ENCODE measurements at places on chromosomes 12 and 14. TPM values are rescaled to one million over a fixed set of nuclear protein-coding genes. Genes with fewer than 3 reads are reported as not detected.
A peak's percentile ranks its signal among the peaks of the same experiment; 100 is the strongest.

GRCh38 chr12:98698603-98699463 is 53.7 kb downstream of the APAF1 start:
- DNase-seq, result peak; percentile 21
- no peak overlapping the region for H3K4me3 ChIP-seq
- peaks cover 65% of the 10 kb centered on the region for H3K36me3 ChIP-seq
- H3K27me3 ChIP-seq, result no peaks in the 10 kb centered on the region

DNA sequence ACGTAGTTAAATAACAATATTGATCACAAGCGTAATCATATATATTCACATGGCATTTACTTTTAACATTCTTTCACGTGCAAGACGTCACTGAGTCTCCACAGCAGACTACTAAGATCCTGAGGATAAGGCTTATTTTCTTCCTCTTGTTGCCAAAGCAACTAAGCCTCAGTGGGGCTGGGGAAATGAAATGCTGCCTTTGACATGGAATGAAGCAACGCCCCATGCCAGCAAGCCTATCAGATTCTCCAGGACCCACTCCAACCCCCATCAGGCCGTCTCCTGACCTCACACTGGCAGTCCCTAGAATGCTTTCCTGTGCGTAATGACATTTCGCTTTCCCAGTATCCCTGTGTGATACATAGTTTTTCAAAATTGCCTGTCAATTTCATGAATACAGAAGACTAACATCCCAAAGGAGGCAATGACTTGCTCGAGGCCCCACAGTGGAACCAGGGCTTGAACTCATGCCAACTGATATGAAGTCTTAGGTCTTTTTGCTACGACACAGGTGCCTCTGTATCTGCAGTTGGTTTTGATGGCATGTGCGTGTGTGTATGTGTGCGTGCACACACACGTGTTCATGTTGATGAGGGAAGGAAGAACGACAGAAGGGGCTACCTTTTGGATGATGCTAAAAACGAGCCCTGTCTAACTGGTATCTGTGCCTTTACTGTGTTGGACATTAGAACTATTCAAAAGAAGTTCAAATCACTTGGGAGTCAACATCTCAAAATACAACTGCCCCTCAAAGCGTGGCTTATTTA is 239.1 kb downstream of the VRK1 start:
- H3K27me3 ChIP-seq, result peaks cover 42% of the 10 kb centered on the region
- H3K27ac ChIP-seq, result no peak overlapping the region
- no peak overlapping the region for H3K4me3 ChIP-seq
- no peaks in the 10 kb centered on the region for H3K4me1 ChIP-seq
- H3K36me3 ChIP-seq, result no peaks in the 10 kb centered on the region
- DNase-seq, result no peak

DNA sequence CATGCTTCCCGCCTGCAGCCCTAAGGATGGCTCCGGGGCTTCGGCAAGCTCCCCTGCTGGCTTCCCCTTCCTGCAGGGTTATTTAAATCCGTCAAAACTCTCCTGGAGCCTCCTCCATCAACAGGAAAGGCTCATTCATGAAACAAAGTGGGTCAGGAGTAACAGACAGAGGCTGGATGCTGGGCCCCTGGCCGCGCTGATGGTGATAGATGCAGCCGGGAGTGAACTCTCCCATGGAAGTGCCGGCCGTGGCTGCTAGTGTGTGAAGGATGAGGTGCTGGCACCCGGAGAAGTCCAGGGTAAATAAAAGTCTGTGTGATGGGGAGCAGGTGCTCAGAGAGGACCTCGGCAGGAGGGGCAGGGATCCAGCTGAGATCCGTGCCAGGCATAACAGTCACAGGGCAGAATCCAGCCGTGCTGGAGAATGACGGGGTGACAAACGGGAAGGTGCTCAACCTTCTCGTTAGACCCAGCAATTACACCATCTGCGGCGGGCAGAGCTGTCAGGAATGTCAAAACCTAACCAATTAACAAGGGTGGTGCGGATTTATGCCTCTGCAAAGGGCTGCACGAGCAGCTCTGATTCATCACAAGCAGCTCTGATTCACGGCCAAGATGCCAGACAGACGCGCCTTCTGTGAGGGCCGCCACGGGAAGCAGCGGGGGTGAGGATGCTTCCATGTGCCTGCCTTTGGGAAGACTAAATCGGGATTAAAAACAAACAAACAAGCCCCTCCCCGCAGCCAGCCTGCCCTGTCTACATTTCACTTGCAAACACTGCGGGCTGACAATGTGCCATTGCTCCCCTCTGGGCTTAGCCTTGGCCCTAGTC is 55.6 kb downstream of the SYNE3 start:
- H3K4me3 ChIP-seq, result no peak overlapping the region
- DNase-seq, result no peak
- H3K36me3 ChIP-seq, result peaks cover 86% of the 10 kb centered on the region
- H3K4me1 ChIP-seq, result no peaks in the 10 kb centered on the region
- no peaks in the 10 kb centered on the region for H3K27me3 ChIP-seq
- H3K27ac ChIP-seq, result no peak overlapping the region

- no peaks in the 10 kb centered on the region for H3K27me3 ChIP-seq
- H3K4me3 ChIP-seq, result no peak overlapping the region
- H3K27ac ChIP-seq, result no peak overlapping the region
- no peaks in the 10 kb centered on the region for H3K36me3 ChIP-seq
- no peak for DNase-seq
Measured at GRCh38 chr12:99067171-99067785, 422.2 kb downstream of the APAF1 start.

DNA sequence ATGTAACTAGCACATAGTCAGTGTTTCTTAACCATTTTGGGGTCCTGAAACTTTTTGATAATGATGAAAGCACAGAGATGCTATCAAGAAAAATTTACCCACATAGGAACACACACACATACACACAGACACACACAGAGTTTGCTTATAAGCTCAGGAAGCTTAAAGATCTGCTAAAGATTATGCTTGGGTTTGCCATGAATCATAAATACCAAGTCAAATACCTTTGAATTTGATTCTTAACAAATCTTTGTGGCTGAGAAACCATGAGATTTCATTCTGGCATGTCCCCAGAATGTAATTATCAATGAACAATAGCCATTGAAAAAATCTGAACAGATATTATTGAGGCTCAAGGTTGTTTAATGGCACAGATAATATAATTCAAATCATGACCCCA is 89.2 kb downstream of the NTS start:
- no peak overlapping the region for H3K4me3 ChIP-seq
- no peak for DNase-seq
- H3K4me1 ChIP-seq, result no peaks in the 10 kb centered on the region

- H3K4me3 ChIP-seq, result no peak overlapping the region
- no peaks in the 10 kb centered on the region for H3K27me3 ChIP-seq
- H3K4me1 ChIP-seq, result no peaks in the 10 kb centered on the region
- DNase-seq, result no peak
Measured at GRCh38 chr12:127711108-127711507, 555.9 kb upstream of the TMEM132C start.

- H3K27me3 ChIP-seq, result no peaks in the 10 kb centered on the region
- H3K4me3 ChIP-seq, result no peak overlapping the region
- no peaks in the 10 kb centered on the region for H3K36me3 ChIP-seq
- peak; percentile 89 for DNase-seq
Measured at GRCh38 chr14:89000007-89000942, 175.8 kb downstream of the TTC8 start.

DNA sequence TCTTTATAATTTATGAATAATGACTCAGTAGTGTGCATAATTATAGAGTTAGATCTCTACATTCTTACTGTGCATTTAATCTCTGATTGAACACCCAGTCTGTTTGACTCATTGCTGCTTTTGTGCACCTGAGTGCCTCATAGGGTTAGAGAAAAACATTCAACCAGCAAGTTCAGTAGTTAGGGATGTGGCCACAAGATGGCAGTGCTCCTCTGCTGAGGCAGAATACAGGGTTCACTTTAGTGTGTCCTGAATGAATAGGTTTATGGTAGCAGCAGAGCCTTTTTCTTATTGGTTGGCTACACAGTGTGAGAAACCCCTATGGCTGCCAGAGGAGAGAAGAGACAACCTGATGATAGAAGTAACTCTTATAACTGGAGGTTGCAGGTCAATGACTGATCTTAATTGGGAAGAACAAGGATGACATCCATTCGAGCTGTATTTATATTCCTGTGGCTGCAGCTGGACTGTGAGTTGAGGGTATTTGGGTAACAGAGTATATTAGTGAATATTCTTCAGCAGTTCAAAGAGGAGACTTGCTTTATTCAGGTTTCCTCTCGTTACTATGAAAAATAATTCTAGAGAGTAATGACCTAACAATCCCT is 194.9 kb upstream of the OR4E1 start:
- H3K27ac ChIP-seq, result no peak overlapping the region
- H3K36me3 ChIP-seq, result no peaks in the 10 kb centered on the region
- no peaks in the 10 kb centered on the region for H3K27me3 ChIP-seq

- peak overlapping the region; percentile 82 for H3K27ac ChIP-seq
- no peaks in the 10 kb centered on the region for H3K36me3 ChIP-seq
- no peaks in the 10 kb centered on the region for H3K27me3 ChIP-seq
- H3K4me1 ChIP-seq, result peaks cover 41% of the 10 kb centered on the region
- DNase-seq, result peak; percentile 59
Measured at GRCh38 chr14:89430391-89431236, 13.6 kb upstream of the FOXN3 start.

DNA sequence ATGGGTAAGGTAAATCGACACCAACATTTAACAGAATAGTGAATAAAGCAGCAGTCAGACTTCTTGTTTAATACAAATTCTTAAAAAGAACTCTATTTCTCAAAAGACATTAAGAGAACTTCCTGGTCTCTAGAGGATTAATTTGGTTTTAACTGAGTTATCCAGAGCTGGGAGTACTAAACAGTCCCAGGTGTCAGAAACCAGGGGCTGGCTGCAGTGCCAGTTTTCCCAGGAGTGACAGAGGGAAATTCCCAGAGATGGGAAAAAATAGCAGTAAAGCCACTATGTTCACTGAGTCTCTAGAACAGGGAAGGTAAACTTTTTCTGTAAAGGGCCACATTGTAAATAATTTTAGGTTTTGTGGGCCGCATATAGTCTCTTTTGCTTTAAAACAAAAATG is 8.8 kb downstream of the ATP5MC2 start:
- H3K27me3 ChIP-seq, result no peaks in the 10 kb centered on the region
- H3K27ac ChIP-seq, result no peak overlapping the region
- H3K36me3 ChIP-seq, result peaks cover 88% of the 10 kb centered on the region
- no peak for DNase-seq
- no peak overlapping the region for H3K4me3 ChIP-seq

DNA sequence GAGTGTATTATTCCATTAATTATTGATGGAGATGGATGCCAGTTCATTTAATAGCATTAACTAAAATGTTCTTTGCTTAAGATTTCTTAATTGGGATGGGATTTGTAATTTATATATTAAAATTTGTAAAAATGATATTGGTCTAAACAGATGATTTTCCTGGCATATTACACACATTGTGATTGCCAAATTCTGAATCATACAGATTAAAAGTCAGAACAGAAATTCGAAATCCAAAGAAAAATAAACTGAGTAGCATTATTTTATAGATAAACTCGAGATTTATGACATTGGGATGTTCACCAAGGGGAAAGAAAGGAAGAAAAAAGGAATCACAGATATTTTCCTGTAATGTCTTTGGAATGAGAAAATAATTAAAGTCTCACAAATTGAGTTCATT is 481.1 kb downstream of the CCER1 start:
- H3K27me3 ChIP-seq, result no peaks in the 10 kb centered on the region
- H3K27ac ChIP-seq, result no peak overlapping the region
- no peak overlapping the region for H3K4me3 ChIP-seq

GDF3 gene
- not detected for polyA plus RNA-seq

PEX5 gene
- 8.9 TPM for polyA plus RNA-seq

CLEC9A gene
- 0.59 TPM for polyA plus RNA-seq
